ENCODE measurements at places on chromosomes 3 and 15.

DNA sequence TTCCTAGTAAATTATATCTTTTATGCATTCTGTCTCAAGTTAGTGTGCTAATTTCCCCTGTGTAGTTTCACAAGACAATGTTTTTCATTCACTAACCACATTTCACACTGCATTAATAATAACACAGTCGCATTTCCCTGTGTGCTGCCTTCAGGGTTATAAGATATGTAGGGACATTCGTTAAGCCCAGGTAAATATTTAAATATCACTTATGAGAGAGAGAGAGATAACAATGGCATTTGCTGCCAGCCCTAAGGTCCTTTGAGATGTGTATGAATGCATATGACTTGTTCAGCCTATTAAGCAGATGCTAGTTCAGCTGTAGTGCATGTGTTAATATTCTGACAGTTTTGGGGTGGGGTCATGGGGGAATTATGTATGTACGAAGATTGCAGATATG, 876.7 kb downstream of the NAALADL2 start:
- no peak for DNase-seq

DNA sequence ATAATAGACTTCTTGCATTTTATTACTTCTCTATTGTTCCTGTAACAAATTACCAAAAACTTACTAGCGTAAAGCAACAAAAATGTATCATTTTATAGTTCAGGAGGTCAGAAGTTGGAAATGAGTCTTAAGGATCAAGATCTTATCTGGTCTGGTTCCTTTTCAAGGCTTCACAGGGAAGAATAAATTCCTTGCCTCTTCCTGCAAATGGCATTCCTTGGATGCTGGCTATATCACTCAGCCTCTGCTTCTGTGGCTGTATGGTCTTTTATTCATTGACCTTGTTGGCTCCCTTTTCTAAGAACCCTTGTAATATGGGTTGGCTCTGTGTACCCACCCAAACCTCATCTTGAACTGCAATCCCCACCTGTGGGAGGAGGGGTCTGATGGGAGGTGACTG, 478.4 kb upstream of the THBS1 start:
- DNase-seq, result no peak

DNA sequence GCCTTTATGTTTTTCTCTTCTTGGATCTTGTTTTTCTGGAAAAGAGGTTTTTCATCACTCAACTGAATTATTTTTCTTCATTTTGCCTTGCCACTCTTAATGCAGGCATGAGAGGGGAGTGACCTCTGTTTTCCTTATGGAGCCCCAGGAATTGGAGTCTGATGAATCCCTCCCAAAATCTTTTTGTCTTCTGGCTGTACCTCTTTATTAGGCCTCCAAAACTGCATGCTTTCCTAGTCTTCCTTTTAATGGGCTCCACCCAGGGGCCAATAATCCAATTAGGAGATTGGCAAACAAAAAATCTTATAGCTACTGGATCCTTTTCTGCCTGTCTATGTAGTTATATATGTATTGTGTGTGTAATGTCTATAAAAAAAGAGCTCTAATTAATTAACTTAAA, 192.4 kb upstream of the PEX5L start:
- no peak for DNase-seq

GRCh38 chr3:153595186-153595815, 433.3 kb downstream of the RAP2B start:
- DNase-seq, result no peak

DNA sequence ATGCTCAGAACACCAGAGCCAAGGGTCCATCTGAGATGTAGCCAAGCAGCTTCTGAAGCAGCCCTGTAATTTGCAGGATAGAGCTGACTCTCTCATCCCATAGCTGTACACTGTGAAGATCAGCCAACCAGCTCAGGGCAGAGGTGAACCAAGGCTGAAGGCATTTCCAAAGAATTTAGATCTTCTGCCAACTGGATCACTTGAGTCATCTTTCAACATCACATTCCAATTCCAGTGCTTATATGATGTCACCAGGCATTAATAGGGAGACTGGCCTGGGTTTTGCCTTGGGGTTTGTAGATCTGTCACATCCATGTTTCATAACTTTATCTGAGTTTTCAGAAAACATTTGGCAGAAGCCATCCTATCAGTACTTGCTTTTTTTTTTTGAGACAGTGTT, 98.2 kb downstream of the NR2F2 start:
- DNase-seq, result no peak

DNA sequence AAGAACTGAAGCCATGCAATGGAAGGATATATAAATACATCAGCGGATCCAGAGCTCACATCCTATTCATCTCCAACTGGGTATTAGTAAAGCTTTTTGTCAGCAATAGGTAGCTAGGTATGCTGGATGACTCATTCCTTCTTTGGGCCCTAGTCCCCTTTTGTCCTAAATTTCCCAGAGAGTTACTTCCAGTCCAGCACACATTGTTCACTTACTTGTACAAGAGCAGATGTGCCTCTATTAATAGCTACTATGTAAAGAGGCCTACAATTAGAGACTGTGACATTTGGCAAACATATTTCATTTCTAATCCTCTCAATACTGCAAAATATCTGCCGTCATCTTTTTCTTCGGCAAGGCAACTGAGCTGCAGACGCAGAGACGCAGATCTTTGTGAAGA, 1.7 kb upstream of the SLC4A7 start:
- no peak for DNase-seq

Measured in CD4-positive, alpha-beta T cell treated with Interleukin-15 for 1 hour (primary cell).